ENCODE measurements at places on chromosomes 2 and 18. TPM values are rescaled to one million over a fixed set of nuclear protein-coding genes. Genes with fewer than 3 reads are reported as not detected.

Gene LCT
- total RNA-seq, result 0.25 TPM

Gene CPLX4
- not detected for total RNA-seq

Gene SYT4
- total RNA-seq, result not detected

GRCh38 chr2:95025406-95026319 lies at the start of gene MAL:
Gene MAL, plus strand, starts transcription at chr2:95025708. Its CDS starts 85 bp downstream, at chr2:95025793.
- DNase-seq, result no peak
- no peaks in the 10 kb centered on the region for H3K4me1 ChIP-seq
- no peaks in the 10 kb centered on the region for H3K36me3 ChIP-seq
- H3K4me3 ChIP-seq, result no peak within 1 kb of the TSS
- peaks cover 75% of the 10 kb centered on the region for H3K27me3 ChIP-seq

- no peaks in the 10 kb centered on the region for H3K27me3 ChIP-seq
- no peak overlapping the region for H3K4me3 ChIP-seq
- H3K27ac ChIP-seq, result no peak overlapping the region
- no peak for DNase-seq
- no peaks in the 10 kb centered on the region for H3K36me3 ChIP-seq
These were observed 170.5 kb downstream of the NYAP2 start for GRCh38 chr2:225569995-225570394.

DNA sequence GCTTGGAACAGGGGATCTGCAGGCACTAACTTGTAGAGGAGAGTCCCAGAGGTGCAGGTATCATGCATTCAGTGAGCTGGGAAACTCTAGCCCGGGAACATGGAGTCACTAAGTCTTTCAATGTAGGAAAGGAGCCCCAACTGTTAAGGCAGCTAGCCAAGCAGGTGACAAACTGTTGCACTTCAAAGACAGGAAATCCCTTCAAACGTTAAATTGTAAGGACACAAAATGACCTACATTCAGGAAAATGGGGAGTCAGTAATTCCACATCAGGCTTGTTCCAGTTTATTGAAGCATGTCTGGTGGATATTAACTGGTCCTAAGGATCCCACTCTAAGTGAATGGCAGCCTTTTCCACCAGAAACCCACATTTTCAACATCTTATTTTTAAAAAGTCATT lies 364.5 kb downstream of the MTX2 start:
- H3K27me3 ChIP-seq, result no peaks in the 10 kb centered on the region
- H3K4me3 ChIP-seq, result peak overlapping the region; percentile 96
- peaks cover 23% of the 10 kb centered on the region for H3K4me1 ChIP-seq

DNA sequence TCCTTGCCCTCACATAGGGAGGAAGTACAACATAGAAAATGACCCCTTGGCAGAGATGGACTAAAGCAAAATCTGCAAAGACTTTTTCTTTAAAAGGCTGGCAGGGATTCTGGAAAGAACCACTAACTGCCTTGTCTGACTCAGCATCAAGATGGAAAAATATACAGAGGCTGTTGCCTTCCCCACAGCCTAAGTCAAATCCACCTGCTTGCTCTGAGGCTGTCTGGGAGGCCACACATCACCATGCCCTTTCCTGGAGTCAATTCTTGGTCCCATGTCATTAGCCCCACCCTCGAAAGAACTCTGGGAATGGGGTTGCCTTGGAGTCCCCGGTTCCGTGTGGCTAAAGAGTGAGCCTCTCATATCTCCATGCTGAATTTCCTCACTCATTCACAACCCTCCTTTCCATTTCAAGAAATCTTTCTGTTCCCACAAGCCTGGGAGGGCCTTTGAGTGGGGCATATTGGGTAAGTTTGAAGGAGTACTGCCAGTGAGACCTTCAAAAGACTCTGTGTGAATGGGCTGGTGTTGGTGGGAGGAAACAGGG lies 39.4 kb downstream of the BMP10 start:
- H3K27me3 ChIP-seq, result no peaks in the 10 kb centered on the region
- H3K27ac ChIP-seq, result no peak overlapping the region
- H3K36me3 ChIP-seq, result no peaks in the 10 kb centered on the region
- peak; percentile 63 for DNase-seq
- peaks cover 14% of the 10 kb centered on the region for H3K4me1 ChIP-seq

Gene C2orf78
- total RNA-seq, result not detected

Gene ASB3
- total RNA-seq, result 23.0 TPM

Gene NDC80
- total RNA-seq, result 10.9 TPM
